Activated CD4-positive, alpha-beta T cell treated with anti-CD3 and anti-CD28 coated beads for 48 hours (primary cell): ENCODE measurements at places on chromosomes 16 and 17.

- DNase-seq: no peak
These were observed 131.9 kb upstream of the SHISA6 start for GRCh38 chr17:11109106-11109505.

- DNase-seq: no peak
These were observed 365.7 kb downstream of the NPIPA8 start for GRCh38 chr16:17970816-17971331.

DNA sequence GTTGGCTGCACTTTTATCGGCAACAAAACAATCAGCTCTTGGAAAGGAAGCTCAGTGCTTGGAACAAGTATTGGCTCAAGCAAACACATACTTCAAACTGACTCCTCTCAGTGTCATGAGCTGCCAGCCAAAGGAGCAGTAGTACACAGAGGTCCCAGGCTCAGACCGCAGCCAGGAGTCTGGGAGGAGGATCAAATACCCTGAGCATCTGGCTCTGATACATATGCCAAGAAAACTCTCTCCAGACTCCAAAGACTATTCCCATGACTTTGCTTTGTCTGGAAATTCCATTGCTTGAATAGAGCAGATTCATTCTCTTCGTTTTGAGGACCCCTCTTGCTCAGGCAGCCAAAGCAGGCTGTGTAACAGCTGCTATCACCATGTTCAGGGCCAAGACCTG lies 501.6 kb upstream of the PSMD7 start:
- DNase-seq: no peak

GRCh38 chr17:29954405-29954804 lies 13.0 kb downstream of the EFCAB5 start:
- DNase-seq: no peak

DNA sequence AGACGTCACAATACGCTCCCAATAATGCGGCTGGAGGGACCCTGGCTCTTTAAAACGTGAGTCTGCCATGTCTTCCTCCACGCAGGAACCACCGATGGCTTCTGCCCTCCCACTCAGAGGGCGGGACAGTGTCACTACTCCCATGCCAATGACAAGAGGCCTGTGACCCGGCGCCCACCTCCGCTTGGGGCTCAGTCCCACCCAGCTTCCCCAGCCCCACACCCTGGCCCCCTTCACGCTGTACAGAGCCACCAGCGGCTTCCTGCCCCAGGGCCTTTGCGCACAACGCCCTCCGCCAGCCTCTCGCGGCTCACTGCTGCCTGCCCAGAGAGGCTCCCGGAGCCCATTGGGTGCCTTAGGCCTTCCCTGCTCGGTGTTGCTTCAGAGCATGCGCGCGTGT lies 29.5 kb upstream of the ZNF469 start:
- DNase-seq: no peak
